ENCODE measurements at places on chromosomes 7 and 10.

- no peak for DNase-seq
Observed at GRCh38 chr7:3648276-3648675, 347.2 kb downstream of the SDK1 start.

- DNase-seq = no peak
Observed at GRCh38 chr7:45143616-45144015, 14.0 kb upstream of the RAMP3 start.

GRCh38 chr10:21047096-21047495, 150.0 kb upstream of the NEBL start:
- DNase-seq = no peak

DNA sequence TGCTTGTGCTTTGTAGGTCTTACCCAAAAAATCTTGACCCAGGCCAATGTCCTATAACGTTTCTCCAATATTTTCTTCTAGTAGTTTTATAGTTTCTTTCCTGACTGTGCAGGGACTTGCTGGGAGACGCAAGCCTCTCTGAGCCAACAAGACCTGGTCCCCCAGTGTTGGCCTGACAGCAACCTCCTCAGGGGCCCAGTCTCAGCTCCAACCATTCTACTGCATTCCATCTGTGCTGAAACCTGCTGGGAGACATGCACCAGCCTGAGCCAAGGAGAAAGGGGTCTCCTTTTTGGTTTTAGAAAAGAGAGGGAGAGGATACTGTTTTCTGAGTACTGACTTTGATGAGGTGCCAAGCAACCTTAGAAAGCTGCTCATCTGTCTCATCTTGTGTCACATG, 251.4 kb downstream of the PRKG1 start:
- no peak for DNase-seq

- no peak for DNase-seq
Observed at GRCh38 chr10:115830265-115830970, 442.6 kb downstream of the GFRA1 start.

GRCh38 chr10:120420421-120420820, 36.6 kb upstream of the PLPP4 start:
- no peak for DNase-seq

DNA sequence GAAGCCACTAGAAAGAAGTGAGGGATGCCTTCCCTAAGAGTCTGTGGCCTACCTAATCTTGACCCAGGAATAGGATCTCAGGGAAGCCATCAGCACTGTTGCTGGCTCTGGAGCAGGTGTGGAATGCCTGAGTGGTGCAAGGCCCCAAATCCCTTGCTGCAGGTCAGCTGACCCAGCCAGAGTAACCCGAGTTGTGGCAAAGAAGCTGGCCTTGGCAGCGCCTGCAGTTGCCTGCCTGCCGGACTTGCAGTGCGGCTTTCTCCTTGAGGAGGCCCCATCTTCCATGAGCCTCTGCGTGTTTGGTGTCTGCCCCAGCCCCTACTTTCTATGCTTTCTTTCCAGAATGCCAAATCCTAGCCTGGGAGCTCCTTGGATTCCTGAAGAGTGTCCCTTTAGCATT, 5.8 kb downstream of the KIAA1217 start:
- no peak for DNase-seq

DNA sequence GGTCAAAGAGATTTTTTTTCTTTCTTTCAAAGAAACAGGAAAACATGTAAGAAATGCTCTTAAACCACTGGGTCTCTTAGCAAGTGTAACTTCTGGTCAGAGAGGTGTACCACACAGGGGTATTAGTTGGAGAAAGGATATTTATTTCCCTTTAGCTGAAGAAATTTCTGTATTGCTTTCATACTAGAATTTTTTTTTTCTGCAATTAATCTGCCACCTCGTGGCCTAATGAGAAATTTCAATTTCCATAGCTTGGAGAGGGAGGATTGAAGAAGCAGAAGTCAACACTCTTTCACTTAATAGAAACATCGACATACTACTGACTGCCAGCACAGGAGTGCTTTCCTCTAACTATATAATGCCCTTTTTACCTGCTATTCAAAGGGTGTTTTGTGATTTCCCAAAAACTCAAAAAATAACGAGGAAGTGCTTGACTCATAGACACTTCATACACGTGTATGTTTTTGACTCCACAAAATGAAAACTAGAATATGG, 177.6 kb upstream of the NAMPT start:
- DNase-seq = peak; percentile 51

DNA sequence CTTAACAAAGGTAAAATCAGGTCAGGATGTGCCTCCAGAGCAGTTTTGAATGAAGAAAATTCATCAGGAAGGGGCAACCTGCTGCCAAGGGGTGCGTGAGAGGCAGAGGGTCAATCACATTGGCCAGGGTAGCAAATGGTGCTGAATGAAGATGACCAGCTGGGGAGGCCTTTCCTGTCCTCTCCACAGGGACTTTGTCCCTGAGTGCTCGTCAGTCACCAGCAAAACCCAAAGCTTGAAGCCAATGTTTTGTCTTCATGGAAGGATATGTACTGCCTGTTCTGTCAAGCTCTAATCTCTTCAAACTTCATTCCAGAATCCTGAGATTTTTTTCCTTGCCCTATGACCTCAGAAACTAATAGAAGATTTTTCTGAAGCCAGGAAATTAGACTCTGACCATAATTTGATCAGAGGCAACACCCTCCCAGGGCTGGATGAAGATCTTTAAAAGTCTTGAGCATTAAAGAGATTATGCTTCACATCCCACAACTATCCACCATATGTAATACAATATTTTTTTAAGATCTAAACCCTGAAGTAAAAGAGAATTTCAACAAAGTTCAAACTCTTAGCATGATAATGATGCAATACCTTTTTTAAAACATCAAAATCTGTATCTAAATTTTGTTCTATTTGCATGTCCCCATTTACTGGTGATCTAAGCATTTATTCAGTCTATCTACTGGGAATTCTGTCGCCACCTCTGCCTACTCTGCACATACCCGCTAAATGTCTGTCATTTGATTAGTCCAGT, 243.0 kb downstream of the SNX13 start:
- DNase-seq = no peak

DNA sequence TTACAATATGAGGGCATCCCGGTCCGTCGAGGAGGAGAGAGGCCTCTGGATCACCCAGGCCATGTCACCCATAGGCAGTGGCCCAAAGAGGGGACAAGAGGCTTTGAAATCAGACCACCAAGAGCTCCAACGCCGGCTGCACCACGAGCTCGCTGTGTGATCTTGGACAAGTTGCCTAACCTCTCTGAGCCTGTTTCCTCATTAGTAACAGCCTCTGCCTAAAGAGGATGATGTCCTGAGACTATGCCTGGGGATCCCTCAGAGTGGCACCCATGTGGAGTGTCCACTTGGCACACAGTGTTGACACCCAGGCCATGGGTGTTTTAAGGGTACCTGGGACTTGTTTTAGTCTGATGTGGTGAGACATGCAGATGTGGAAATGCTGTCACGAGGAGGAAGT, 50.8 kb downstream of the MICALL2 start:
- DNase-seq = no peak

DNA sequence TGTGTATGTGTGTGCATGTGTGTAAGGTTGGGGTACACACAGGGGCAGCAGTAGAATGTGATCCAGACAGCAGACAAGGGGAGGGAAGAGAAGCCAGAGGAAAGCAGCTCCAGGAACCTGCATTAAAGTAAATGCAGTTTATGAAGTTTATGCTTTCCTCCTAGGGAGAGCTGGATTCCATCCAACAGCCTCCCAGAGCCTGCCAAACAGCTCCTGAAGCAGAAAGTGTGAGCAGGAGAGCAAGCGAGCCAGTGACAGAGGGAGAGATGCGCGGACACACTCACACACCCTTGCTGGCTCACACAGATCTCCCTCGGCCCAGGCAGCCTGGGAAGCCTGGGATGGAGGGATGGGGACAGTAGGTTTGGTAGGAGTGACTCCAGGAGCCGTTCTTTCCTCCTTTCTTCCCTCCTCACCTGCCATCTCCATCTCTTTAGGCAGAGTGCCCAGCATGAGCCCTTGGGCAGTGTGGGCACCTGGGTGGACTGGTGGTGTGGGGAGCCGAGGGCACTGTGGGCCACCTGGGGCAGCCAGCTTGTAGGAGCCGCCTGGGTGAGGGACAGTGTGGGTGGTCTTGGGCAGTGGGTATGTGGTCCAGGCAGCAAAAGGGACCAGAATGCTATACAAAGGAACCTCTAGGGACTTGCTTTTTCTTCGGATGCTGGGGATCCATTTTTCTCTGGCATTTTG, 46.1 kb downstream of the PAX2 start:
- no peak for DNase-seq

DNA sequence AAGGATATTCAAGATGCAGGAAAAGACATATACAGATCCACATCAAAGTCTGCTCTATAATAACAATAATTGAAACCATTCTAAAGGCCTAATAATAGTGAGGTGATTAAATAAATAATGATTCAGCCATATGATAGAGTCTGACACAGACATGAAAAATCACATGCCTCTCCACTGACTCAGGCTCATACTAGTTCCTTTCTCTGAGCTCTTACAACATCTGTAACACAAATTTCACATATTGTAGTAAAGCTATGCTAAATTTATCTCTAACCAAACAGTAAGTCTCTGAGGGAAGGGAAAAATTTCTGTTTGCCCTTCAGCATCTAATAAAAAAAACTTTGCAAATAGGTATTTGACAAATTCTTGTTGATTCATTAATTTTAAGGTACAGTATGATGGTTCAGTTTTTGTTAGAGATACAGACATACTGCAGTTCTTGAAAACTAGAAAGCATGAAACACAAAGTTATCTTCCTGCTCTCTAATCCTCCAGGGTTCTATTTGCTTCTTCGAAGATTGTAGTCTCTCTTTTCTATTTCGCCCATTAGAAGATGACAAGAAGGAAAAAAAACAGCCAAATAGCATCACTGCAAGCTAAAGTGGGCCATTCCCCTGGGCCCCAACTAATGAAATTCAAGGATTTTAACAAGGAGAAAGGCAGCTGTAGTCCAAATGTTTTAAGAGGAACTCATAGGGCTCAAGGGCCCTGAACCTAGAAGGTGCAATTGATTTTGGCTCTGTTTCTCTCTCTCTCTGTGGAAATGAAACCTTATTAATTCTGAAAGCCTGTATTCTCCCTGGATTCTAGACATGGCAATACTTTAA, 53.9 kb downstream of the CUBN start:
- no peak for DNase-seq

DNA sequence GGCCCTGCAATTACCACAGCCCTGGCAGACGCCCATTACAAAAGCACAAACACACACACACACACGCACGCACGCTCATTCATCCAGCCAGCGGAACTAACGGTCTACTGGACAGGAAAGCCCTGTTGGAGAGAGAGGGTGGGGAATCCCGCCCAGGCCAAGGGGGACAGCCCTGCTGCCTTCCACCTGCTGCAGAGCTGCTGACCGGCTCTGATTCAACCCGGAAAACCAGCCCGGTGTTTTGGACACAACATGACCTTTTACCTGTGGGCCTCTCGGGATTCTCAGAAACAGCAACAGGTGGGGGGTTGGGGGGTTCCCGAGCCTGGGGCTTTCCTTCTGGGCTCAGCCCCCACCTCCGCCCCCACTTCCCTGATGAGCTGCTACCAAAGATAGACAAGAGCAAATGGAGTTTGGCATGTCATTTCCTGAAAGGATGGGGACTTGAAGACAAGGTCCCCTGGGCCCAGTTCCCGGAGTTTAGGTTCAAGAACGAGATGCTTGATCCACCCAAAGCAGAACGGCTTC, 18.5 kb upstream of the SERPINE1 start:
- peak; percentile 13 for DNase-seq

- no peak for DNase-seq
Observed at GRCh38 chr10:114301177-114301576, 62.1 kb downstream of the VWA2 start.

- peak; percentile 85 for DNase-seq
Observed at GRCh38 chr10:75018251-75018650, 93.2 kb upstream of the SAMD8 start.

DNA sequence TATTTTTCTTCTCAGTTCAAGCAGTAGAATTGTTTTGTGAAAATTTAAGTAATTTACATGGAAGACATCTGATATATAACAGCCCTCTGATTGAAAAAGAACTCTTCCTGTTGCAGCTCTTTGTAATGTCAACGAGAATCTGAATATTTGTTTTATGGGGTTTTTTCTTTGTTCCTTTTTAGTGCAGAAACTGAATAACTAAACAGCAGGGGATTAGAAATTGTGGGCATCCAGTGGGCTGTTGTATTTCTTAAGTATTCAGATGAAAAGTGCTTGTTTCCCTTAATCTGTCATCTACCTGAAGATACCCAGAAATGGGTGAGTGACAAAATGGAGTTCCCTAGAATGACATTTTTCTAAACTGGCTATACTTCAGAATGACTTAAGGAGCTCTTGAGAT, 7.4 kb downstream of the ARL4A start:
- no peak for DNase-seq

DNA sequence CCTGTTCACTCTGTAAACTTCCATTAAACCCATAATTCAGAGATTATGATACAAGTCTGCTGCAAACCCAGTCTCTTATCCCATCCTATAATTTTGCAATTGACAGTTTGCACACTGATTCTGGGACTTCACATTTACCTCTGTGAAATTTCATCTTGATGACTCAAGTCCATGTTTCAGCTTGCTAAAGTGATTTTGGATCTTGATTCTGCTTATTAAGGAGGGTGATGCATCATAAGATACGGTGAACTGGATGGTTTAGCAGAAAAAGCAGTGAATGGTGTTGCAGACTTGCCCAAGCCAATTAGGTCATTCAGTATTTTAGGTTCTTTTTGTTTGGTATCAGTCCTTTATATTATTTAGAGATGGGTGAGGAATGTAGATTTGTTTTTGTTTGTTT, 125.5 kb upstream of the PODXL start:
- DNase-seq = no peak

DNA sequence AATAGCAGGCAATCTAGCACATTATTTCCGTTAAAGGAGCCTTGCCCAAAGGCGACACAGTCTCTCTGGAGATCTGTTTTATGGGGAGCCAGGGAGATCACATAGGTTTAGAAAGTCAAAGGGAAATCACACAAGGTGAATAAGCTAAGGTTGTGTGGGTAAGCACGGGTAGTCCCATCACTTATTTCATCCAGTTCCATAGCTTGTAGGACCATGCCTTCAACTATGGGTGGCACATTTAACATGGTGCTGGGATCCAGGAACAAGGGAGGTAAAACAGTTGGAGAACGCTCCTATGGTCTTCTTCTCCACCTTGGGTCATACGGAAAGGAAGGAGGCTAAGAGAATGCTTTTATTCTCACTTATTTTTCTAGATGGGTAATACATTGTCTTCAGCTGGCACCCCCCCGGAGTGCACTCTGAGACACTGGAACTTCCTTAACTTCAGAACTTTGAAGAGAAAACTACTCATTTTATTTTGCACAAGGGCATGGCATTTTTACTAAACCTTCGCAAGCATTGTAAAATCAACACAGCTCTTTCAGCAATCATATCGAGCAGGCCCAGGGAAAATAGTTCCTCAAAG, 435.4 kb downstream of the KIF20B start:
- no peak for DNase-seq

DNA sequence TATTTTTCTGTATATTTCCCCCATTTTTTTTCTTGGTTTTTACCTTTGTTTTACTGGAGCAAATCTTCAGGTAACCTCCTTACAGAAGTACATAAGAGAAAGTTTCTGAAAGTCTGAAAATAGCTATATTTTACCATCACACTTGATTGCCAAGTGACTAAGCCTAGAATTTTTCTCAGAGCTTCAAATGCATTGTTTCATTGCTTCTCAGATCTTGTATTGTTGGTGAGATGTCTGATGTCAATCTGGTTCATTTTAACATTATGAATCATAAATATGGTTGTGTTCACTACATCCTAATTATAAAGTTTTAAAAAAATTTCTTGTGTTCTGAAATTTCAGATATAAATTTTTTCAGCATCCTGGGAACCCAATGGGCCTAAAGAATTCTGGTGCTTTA, 228.2 kb downstream of the AHR start:
- no peak for DNase-seq

GRCh38 chr10:22534849-22535604, 179.4 kb downstream of the PIP4K2A start:
- no peak for DNase-seq

All from NCI-H1417 (cell line).